Breast epithelium (tissue), 4 donors: ENCODE measurements at places on chromosomes 2 and 18. TPM values are rescaled to one million over a fixed set of nuclear protein-coding genes. Genes with fewer than 3 reads are reported as not detected.

CABLES1 gene
- total RNA-seq, result 28.7 TPM

PAX8 gene
- total RNA-seq, result under 0.01 TPM

MC5R gene
- total RNA-seq, result not detected

CNTNAP5 gene
- total RNA-seq, result not detected

CNPPD1 gene
- 37.0 TPM for total RNA-seq

TMEM163 gene
- total RNA-seq, result 0.66 TPM

AQP12A gene
- not detected for total RNA-seq

NXPH2 gene
- total RNA-seq, result not detected

ASPRV1 gene
- total RNA-seq, result 4.5 TPM

GRCh38 chr2:162890690-162891311 lies 52.2 kb upstream of the KCNH7 start:
- DNase-seq, result no peak

DNA sequence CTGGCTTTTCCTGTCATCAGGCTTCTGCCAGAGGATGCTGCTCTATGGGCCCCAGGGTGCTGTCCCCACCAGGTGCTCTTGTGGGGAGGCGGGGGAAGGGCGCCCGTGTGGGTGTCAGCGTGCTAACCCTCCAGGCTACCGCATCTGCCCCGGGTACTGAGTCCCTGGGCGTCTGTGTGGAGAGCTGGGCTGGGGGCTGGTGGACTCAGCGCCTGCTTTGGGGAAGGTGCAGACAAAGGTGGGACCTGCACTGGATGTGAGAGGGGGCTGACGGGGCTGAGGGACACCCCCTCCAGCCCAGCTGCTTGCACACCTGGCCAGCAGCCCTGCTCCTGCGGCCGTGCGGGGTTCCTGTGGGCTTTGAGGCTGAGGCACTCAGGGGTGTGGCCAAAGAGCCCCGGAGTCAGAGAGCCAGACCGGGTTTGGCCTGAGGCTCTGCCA lies 120.7 kb upstream of the PXDN start:
- DNase-seq, result no peak

- DNase-seq, result no peak
Measured at GRCh38 chr2:65092791-65093190, 36.6 kb downstream of the CEP68 start.

- no peak for DNase-seq
Measured at GRCh38 chr2:136212426-136213378, 94.8 kb upstream of the CXCR4 start.

- no peak for DNase-seq
Measured at GRCh38 chr18:75365837-75366236, 61.7 kb downstream of the SMIM21 start.

- DNase-seq, result peak; percentile 27
Measured at GRCh38 chr2:10234013-10234306, 68.7 kb upstream of the HPCAL1 start.

DNA sequence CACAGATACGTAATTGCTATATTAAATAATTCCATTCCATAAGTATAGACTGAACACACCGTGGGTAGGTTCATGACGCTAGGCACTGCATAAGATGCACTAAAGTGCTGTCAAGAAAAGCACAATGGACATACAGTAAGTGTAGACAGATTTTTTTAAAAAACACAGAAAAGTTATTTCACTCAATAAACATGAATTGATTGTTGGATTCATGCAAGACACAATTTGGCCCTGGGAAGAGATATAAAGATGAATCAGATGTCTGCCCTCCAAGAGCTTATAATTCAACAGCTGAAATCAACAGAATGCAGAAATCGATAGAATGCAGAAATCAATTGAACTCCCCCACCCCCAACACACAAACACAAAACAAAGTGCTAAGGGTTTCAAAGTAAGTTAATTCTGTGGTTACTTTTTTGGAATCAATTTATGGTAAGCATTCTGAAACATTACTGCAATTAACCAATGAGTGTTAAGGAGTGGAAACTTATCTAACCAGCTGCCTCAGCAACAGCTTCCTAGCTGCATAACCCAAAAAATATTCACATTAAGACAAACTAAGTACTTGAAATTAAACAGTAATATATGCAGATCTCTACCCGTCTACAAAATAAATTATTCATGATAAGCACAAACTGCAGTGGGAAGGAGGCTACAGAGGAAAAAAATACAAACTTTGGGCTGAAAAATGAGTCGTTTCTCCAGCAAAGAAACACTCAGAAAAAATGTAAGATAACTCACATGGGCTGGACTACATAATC lies 1.6 kb downstream of the NBAS start:
- DNase-seq, result no peak

DNA sequence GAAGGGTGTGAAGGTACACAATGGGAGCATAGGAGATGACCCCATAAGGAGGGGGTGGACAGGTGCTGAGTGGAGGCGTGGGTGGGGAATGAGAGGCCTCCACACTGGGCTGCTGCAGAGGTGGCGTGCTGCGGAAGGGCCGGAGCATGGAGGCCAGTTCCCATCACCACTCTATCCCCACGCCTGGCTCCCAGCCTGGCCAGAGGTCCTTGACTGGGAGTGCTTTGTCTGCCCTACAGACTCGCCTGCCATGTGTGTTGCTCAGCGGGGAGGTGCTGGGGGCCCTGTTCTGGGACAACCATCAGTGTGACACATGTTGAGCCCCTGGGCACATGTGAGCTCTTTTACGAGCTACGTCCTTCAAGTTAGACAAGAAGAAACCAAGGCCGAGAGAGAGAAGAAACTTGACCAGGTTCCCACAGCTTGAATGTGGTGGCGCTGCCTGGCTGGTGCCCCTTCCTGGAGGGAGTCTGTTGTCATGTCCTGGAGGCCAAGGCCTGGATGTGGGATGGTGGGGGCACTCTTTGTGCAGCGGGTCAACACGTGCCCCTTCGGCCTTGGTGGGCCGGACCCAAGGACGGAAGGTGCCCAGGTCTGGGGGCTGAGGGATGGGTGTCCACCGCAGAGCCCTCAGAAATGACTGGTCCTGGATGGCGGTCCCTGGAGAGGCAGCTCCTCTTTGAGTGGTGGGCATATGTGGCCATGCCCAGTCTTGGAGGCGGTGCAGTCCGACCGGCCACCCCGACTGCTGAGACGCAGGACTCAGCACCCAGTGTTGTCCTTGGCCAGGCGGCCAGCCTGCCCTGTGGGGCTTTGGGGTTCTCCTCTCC lies 1.2 kb upstream of the INPP5D start:
- DNase-seq, result no peak

DNA sequence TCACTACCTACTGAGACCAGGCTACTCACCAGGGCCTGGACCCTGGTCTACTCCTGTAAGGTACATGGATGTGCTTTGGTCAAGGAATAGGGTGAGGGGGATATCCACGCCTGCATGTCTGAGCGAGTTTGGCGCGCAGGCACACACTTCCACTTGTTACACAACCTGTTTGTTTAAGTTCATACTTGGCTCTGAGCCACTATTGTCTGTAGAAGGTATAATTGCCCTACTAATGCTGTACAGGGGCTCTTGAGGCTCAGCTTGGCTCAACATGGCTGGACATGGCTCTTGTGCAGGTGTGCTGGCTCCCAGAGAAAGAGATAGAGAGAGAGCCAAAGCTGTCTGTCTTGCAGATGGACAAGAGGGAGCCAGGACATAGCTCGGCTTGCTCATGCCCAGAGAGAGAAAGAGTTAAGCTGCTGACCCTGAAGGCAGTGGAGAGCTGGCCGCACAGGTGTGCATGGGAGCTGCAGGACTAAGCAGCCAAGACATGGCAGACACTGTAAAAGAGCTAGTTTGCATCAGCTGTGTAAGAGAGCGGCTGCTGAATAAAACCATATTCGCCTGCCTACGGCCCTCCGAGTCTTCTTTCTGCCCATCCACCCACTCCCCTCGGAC lies 35.2 kb downstream of the NPPC start:
- no peak for DNase-seq

DNA sequence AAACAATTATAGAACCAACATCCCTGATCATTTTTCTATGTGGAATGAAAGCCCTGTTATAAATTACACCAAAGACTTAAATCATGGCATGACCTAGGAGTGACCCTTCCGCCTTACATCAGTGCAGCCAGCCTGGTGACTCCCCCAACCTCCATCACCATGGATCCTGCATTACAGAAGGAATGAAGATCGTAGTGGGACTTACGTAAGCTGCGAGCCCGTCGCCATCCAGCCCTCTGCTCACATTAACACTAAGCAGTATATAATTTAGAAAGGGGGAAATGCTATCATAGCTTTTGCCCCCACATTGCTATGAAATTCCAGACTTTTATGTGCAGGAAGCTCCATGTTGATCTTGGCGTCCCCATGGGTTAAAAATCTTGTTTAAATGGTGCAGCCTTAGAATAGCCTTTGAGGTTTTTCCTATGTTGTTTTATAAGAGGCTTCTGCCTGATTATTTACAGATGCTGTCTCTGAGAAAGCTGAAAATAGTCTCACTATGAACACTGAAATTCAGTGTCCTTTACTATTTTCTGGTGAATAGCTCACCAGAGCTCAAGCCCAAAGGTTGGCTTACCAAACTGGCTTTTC lies 76.3 kb downstream of the COLEC12 start:
- no peak for DNase-seq

DNA sequence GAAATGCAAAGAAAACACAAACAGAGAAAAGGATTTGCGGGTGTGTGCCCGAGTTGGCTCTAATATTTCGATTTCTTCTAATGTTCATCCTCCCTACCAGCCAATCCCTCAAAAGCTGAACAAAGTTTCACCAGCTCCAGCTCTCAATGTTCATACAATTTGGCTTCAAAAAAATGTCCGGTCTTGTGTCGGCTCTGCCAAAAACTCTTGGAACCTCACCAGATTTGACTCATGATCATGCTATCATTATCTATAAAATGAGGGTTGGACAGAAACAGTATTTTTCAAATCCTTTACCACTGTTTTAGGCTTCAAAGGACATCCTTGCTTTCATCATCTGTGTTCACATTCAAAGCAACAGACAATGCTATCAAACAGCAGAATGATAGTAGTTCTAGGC lies 88.2 kb downstream of the CRACDL start:
- DNase-seq, result no peak

- no peak for DNase-seq
Measured at GRCh38 chr2:193895226-193895625, 1700.5 kb upstream of the TMEFF2 start.

GRCh38 chr18:75801178-75801577 lies 373.7 kb upstream of the SMIM21 start:
- no peak for DNase-seq

GRCh38 chr2:113080134-113080533 lies 12.4 kb downstream of the IL1F10 start:
- no peak for DNase-seq

GRCh38 chr2:67564626-67565025 lies 167.5 kb downstream of the ETAA1 start:
- DNase-seq, result no peak

- no peak for DNase-seq
Measured at GRCh38 chr2:62577994-62578781, 72.2 kb upstream of the TMEM17 start.

DNA sequence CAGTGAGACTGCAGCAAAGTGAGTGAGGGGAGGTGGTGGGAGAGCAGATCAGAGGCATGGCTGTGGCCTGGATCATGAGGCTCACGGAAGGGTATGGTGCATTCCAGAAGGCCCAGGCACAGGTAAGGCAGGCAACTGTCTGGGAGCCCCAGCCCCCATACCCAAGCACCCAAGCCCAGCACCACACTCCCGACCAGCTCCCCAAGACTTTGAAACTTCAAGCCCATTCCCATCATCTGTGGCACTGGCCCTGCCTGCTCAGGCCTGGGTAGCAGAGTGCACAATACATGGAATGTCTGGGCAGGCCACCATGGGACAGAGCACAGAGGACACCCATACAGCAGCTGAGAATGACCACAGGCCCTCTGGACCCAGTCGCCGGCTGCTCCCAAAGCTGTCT lies 202.6 kb upstream of the ARL4C start:
- no peak for DNase-seq

DNA sequence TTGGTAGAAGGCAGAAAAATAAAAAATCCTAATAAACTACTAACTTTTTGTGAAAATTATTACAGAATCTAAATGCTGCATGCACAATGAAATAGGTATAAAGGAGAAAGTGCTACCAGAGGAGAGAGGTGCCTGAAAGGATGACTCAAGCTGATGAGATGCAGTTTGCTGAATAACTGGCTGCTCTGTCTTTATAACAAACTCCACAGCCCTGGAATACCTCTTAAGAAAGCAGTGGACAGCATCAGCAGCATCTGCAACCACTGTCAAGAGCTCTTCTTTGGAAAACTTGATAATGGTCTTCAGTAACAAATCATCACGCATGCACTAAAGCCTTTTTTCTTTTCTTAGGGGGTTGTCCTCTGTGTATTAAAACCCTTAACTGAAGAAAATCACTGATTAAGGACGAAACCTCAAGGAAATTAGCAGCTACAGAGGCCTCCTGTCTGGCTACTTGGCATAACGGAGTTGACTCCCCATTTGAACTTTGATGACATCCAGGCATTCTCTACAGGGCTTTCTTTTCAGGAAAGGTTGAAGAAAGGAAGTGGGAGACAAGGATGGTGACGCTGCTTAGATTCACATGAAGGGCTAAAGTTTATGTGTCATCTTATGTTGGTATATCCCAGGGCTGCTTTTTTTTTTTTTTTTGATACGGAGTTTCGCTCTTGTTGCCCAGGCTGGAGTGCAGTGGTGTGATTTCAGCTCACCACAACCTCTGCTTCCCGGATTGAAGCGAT lies 28.8 kb downstream of the WDFY1 start:
- no peak for DNase-seq

GRCh38 chr2:4020153-4020552 lies 316.8 kb downstream of the DCDC2C start:
- DNase-seq, result no peak

DNA sequence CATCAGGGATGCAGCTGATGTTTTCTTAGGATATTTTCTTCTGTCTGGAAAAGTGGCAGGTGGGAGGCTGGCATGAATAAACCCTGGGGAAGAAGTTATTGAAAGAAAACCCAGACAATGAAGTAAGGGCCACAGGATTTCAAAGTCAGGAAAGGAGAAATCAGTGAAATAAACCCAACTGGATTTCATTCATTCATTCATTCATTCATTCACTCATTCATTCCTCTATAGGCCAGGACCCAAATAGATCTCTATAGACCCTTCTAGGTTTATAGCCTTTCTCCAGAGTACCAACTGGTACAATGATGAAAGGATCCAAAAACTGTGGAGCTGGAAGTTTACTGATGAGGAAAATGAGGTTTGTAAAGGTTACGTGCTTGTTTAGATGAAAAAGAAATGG lies 67.3 kb upstream of the DNMT3A start:
- DNase-seq, result no peak

DNA sequence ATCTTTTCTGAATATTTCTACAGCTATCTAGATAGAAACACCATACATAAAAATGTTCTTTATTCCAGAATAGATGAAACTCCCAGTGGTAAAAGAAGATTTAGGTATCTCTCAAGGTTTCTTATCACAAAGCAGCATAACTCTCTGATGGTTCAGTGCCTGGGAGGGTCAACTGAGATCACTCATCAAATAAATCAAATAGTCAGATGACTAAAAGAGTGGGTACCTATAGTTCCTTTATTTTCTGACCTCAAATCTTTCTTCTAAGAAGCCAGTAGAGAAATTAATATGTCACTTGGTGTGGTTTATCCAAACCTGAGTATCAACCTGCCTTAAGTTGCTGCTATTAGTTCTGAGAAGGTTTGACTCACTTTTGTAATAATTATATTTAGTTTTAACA lies 120.9 kb downstream of the TMEFF2 start:
- no peak for DNase-seq

GRCh38 chr2:27441958-27442919 lies at the start of gene KRTCAP3:
Gene KRTCAP3 (plus strand): TSS chr2:27442381. CDS start chr2:27442413, 32 bp downstream.
- peak; percentile 72 for DNase-seq

GRCh38 chr2:126616606-126617069 lies 39.3 kb upstream of the GYPC start:
- no peak for DNase-seq
